Mesendoderm (in vitro differentiated cells): ENCODE measurements at places on chromosomes 5 and 9.

- no peak for DNase-seq
Measured at GRCh38 chr5:74143721-74144330, 496.7 kb downstream of the ENC1 start.

DNA sequence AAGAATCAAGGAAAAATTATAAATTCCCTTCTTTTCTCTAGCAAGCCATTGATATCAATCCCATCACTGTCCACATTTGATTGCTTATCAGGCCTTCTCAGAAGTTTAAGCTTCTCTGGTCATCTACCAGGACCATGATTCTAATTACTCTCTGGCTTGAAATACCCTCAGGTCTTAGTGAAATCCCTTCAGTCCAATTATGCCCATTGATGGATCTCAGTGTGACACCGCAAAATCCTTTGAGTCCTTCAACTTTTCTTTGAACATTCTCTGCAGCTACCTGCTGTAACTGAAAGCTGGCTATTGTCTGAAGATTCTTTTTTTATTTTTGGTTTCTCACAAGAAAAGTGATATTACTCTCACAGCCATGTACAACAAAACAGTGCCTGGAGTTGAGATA, 3.0 kb upstream of the CDH9 start:
- no peak for DNase-seq

DNA sequence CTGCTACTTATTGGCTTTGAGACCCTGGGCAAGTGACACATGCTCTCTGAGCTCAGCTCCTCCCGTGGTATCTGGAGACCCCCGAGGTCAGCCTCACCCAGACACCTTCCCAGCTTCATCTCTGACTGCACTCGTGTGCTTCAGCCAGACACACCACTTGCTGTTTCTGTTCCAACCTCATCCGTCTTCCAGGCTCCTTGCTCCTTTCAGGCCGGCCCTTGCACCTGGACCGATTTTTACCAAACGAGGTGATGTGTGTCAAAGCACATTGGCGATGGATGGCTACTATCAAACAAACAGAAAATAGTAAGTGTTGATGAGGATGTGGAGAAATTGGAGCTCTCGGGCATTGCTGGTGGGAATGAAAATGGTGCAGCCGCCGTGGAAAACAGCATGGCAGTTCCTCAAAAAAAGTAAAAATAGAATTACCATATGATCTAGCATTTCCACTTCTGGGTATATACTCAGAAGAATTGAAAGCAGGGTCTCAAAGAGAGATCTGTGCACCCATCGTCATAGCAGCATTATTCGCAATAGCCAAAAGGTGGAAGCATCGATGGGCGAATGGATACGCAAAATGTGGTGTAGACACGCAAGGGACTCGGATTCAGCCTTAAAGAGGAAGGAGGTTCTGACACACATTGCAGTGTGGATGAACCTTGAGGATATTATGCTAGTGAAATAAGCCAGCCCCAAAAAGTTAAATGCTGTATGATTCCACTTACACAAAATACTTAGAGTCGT, 96.1 kb upstream of the IER5L start:
- no peak for DNase-seq

- DNase-seq, result no peak
Measured at GRCh38 chr5:72619251-72619650, 112.0 kb upstream of the ZNF366 start.
